AG20443 (cell line): ENCODE measurements at places on chromosomes 5 and 9.

DNA sequence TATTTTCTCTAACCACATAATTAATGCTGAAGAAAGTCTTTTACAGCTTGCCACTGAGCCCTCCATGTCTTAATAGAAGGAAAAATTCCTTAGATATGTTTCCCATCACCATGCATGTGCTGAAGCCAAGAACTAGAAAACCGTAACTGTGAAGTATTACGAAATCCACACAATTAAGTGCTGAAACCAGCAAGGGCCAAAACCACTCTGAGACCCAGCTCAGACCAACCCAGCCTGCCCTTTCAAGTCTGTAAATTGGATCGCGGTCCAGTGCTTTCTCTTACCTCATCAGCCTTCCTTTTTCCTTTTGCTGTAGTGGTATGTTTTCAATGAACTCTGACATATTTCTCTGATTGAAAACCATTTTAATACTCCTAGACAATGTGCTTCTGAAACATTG, 26.3 kb downstream of the SEMA5A start:
- DNase-seq = peak; percentile 85

DNA sequence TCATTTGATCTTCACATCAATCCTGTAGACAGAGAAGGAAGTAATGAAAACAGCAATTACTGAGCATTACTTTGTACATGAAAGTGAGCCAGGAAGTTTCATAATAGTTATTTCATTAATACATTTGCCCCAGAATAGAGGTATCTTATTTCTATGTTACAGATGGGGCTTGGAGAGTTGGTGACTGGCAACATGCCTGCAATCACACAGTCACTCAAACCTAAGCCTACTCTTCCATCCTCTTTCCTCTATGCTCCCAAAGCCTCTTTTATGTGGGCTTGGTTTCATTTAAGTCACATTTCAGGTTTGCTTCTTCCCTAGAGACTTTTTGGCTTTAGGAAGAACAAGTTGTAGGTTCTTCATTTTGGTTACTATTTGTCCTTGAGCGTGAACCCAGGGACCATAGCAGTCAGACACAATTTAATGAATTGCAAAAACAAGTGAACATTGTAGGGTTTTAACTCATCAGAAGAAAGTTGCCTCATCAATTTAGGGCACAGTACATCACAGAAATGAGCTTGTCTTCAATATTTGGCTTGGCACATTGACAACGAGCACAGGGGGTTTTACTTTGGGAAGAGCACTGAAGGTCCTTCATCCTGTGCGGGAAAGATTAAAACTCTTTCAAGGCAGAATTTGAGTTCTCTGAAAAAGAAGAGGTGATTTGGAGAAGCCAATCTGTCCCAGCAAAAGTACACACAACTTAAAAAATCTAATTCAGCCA, 381.1 kb downstream of the TMEM38B start:
- DNase-seq = no peak

- DNase-seq = no peak
Observed at GRCh38 chr5:14505310-14506139, 76.1 kb upstream of the OTULINL start.

DNA sequence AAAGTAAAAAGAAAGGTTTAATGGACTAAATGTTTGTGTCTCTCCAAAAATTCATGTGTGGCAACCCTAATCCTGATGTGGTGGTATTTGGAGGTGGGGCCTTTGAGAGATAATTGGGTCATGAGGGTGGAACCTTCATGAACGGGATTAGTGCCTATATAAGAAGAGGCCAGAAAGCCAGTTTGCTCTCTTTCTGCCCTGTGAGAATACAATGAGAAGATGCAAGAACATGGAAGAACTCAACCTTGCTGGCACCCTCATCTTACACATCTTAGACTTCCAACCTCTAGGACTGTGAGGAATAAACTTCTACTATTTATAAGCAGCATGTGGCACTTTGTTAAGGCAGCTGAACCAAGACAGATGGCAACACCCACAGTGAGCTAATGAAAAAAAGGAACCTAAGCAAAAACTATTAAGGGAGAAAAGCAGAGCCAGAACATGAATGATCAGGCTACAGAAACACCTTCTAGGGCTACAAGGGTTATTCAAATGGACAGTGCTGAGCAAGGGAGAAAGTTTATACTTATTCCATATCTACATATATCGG, 159.5 kb downstream of the PLK2 start:
- DNase-seq = no peak

- peak; percentile 70 for DNase-seq
Observed at GRCh38 chr9:134724202-134724911, 82.8 kb downstream of the COL5A1 start.

- no peak for DNase-seq
Observed at GRCh38 chr5:136094189-136094912, 38.3 kb upstream of the SMAD5 start.

DNA sequence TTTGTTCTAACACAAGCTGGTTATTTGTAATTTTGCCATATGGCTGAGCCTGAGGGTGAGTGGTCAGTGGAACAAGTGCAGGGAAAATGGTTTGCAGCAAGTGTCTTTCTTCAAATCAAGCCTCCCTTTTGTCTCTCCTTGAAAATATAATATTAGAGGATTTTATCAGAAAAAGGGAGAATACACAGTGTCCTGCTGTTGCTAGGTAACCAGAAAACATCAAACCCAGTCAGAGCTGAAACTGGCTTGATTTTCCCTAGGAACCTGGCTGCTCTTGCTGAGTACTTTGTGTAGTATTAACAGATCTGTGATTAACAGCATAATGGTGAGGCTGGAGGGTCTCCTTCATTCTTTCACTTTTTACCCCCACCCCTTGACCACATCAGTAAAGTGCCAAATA, 314.0 kb downstream of the ARHGEF28 start:
- DNase-seq = no peak

GRCh38 chr5:4023091-4023752, 427.6 kb downstream of the IRX1 start:
- no peak for DNase-seq

GRCh38 chr5:169763376-169764017, 126.4 kb downstream of the DOCK2 start:
- peak; percentile 70 for DNase-seq

GRCh38 chr9:113516840-113517577, 53.5 kb downstream of the RGS3 start:
- DNase-seq = no peak

DNA sequence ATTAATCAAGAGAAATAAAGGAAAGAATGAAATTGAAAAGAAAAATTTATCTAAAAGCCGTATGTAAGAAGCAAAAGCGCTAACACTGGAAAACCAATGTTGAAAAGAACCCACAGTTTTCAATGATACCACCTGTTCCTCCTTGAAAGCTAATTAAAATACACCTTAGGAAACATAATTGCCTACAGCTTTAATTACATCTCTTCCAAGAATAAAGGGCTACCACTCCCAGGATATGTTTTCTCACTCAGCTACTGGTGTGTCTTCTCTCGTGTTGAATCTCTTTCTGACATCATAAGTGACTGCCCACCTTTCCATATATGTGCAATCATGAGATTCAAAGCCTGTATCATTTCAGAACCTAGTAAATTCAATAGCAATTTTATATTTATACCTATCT, 880.6 kb upstream of the DMAC1 start:
- DNase-seq = no peak

DNA sequence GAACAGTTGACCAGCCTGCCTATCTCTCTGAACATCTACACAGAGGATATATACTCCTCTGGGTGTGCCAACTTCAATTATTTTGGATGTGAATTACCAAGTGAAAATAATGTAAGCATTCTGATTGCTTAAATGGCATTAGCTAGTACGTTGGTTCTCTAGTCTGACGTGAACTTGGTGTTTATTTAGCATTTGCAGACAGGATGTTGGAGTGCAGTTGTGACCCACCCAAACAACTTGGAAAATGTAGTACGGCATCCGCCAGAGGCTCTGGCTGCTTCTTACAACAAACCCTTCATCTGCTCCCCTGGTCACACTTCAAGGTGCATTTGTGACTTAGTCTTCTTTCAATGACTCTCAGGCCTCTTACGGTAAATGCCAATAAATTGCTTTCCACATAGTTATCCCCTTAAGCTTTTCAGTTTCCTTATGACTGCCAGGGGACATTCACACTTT, 616.6 kb downstream of the PDE4D start:
- no peak for DNase-seq

- no peak for DNase-seq
Observed at GRCh38 chr5:73176250-73176649, 3.3 kb downstream of the TMEM174 start.
